Activated CD4-positive, alpha-beta T cell treated with anti-CD3 and anti-CD28 coated beads for 1 hour (primary cell): ENCODE measurements at places on chromosomes 13 and 19.

GRCh38 chr13:79466872-79467271, 14.1 kb upstream of the NDFIP2 start:
- no peak for DNase-seq

DNA sequence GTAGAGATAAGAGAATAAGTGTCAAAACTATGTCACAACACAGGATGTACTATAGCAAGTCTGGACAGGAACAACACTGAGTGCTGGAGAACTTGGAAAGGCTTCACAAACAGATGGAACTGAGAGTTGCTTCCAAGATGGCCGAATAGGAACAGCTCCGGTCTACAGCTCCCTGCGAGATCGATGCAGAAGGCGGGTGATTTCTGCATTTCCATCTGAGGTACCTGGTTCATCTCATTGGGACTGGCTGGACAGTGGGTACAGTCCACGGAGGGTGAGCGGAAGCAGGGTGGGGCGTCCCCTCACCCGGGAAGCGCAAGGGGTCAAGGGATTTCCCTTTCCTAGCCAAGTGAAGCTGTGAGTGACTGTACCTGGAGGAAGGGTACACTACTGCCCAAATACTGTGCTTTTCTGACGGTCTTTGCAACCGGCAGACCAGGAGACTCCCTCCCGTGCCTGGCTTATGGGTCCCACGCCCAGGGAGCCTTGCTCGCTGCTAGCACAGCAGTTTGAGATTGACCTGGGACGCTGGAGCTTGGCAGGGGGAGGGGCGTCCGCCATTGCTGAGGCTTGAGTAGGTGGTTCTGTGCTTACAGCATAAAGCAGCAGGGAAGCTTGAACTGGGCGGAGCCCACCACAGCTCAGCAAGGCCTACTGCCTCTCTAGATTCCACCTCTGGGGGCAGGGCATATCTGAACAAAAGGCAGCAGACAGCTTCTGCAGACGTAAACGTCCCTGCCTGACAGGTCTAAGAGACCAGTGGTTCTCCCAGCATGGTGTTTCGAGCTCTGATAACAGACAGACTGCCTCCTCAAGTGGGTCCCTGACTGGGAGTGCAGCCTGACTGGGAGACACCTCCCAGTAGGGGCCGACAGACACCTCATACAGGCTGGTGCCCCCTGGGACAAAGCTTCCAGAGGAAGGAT, 46.0 kb downstream of the USP12 start:
- DNase-seq = no peak

- DNase-seq = no peak
Measured at GRCh38 chr19:39708594-39708993, 4.3 kb downstream of the LGALS14 start.

GRCh38 chr13:114229506-114229905, 5.2 kb upstream of the CDC16 start:
- DNase-seq = no peak

GRCh38 chr13:21058361-21058760, 3.0 kb downstream of the LATS2 start:
- DNase-seq = no peak

DNA sequence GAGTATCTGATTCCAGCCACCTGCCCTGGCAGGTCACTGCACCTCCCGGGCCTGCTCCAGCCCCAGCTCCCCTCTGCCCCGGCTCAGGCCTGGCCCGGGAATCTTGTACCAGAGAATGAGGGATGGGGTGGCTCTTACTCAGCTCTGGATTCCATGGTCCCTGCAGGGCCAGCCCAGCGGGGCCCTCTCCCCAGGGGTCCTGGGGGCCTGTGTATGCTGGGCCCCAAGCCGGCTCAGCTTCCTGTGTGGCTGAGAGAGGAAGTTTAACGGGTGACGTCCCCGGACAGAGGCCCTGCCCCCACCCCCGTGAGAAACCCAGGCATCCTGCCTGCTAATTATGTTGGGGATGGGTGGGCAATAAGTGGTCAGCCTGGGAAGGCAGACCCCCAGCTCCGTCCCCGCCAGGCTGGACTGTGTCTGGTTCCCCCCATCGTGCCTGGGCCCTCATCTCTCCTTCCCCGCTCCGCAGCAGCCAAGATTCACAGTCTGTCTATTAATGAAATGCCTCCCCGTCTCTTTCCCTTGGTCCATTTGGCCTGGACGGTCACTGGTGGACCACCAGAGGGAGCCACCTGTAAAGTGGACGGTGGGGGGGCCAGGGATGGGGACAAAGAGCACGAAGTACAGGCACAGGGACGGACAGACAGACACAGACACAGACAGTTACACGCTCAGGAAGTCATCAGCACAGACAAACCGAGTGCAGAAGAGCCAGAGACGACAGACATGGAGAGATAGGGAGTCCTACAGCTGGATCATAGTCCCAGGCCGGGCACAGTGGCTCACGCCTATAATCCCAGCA, at the start of gene DENND1C:
TSS of gene DENND1C (minus strand) at position 247 of the 802 bp plus-strand sequence. CDS start at position 155, 92 bp downstream.
- peak; percentile 51 for DNase-seq

- no peak for DNase-seq
Measured at GRCh38 chr13:30143666-30144400, 163.5 kb downstream of the KATNAL1 start.

DNA sequence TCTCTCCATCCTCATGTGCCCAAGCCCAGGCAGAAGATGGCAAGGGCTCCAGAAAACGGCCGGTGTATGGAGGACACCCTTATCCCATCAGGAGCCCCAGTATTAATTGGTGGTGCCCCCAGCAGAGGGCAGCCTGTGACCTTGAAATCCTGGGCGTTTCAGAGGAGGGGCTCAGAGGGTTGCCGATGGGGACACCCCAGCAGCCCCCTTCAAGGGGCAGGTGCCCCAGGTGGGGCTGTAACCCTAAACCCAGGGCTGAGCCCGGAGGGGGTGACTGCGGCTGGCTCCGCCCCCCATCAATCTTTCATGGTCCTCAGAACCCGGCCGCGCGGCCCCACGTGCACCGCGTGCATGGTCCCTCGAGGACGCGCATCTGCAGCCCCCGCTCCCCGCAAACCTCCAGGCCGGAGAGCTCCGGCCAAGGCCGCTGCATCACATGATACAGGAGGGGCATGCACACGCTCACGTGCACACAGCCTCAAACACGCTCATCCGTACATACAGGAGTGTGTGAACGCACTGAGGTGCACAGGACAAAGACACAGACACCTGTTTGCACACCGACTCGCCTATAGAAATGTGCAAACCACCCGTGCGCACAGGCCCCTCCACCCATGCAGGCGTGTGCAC, 949 bp downstream of the RAB3A start:
- DNase-seq = no peak

GRCh38 chr13:107968470-107968869, 246.9 kb downstream of the LIG4 start:
- DNase-seq = no peak

GRCh38 chr13:111975539-111976473, 91.1 kb upstream of the SOX1 start:
- no peak for DNase-seq

- DNase-seq = no peak
Measured at GRCh38 chr19:50207730-50208129, 4.3 kb downstream of the MYH14 start.

DNA sequence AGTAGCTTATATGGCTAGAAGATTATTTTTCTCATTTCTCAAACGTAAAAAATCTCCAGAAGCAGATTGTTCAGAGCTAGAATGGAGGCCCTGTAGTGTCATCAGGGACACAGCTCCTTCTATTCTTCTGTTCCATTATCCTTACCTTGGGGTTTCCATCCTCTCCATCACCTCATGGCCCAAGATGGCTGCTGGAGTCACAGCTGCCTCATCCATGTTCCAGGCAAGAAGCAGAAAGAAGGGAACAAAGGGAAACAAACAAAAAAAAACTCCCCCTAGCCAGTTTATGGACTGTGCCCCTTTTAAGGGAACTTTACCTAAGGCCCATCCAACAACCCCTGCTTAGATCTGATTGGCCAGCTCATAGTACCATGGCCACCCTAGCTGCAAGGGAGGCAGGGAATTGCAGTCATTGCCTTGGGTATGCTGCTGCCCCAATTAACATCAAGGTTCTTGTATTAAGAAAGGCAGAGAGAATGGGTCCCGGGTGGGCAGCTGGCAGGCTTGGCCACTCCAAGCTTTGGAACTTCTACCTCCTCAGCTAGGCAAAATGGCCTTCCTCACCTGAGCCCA, 15.7 kb downstream of the CEACAM16 start:
- no peak for DNase-seq

DNA sequence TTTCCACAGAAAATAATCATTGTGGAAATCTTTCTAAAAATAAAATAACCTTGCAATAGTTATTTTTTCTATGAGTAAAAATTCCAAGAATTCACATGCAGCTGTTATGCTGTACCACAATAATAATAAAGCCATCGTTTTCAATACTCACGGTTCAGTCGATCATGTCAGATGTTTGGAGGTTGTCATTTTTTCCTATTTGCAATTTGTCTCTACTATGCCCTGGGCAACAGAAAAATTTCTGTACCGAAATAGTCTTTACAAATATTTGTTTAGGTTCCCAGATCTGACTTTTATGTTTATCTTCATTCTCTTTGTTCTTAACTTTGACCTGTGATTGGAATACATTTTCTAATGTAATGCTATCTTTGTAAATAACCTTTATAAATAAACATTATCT, 79.7 kb downstream of the ESD start:
- no peak for DNase-seq

DNA sequence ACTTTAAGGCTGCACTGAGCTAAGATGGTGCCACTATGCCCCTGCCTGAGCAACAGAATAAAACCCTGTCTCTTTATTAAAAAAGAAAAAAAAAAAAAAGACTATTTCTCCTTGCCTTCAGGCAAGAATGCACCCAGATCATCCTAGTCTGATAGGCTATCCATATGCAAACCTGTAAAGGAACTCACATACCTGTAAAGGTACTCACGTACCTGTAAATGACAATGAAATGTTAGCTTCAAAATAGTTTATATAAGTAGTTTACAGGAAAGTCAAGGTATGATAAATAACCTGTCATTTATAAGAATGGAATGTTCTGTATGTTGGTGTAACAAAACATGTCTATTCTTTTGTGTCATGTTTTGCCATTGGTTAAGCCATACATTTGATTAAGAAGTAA, 86.3 kb downstream of the PIBF1 start:
- DNase-seq = no peak

- DNase-seq = no peak
Measured at GRCh38 chr13:110105136-110105535, 201.8 kb downstream of the COL4A1 start.

DNA sequence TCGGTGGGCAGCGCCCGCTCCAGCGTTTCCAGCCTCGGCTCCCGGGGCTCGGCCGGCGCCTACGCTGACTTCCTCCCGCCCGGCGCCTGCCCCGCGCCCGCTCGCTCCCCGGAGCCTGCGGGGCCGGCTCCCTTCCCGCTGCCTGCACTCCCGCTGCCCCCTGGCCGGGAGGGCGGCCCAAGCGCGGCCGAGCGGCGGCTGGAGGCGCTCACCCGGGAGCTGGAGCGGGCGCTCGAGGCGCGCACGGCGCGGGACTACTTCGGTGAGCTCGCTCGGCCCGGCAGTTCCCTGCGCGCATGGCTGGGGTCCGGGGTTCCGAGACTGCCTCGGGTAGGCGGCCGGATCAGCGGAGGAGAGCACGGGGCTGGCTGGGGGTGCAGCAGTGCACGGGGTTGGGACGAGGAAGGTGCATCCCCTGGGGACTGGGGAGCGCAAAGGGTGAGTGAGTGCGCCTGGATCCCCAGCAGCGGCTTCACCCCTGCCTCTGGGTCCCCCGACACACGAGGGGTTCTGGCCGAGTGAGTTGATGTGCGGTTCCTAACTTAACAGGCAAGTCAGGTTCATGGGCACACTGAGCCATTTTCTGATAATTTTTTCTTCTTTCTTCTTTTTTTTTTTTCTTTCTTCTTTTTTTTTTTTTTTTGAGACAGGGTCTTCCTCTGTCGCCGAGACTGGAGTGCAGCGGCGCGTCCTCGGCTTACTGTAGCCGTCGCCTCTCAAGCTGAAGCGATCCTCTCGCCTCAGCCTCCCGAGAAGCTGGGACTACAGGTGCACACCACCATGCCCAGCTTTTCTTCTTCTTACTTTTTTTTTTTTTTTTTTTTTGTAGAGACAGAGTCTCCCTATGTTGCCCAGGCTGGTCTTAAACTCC, 1.1 kb downstream of the WTIP start:
- DNase-seq = no peak

DNA sequence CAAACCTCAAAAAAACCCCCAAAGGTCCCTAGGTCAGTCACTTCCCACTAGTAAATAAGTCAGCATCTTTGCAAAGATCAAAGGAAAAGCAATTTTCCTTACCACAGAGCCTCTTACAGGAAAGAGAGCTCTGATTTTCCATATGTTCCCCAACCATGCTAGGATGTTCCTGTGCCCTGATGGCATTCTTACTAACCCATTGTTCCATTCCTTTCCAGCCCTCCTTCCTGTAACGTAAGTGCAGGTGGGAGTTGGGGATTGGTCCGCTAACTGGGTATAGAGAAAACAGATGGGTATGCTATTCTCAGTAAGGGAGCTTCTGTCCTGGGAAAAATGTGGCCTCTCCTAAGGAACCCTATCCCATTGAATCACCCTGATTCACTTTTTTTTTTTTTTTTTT, 14.3 kb downstream of the DPRX start:
- DNase-seq = no peak

GRCh38 chr19:29873801-29874575, 62.2 kb downstream of the CCNE1 start:
- no peak for DNase-seq

- DNase-seq = no peak
Measured at GRCh38 chr19:49182848-49183375, 25.3 kb downstream of the TRPM4 start.

DNA sequence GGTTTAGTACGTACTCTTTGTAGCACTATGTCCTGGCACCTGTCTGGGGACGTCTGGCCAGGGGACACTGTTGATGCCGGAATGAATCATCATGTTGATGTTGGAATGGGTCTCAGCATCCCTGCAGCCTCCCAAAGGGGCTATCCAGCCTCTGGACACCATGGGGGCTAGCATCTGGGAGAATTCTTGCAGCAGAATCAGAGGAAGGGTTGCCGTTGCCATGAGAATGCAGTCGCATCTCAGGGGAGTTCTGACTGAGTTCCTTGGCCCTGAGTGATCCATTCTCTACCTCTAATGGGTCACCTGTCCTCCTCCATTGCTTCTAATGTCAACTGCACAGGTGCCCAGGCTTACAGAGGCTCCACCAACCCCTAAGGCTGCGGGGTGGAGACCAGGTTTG, 129.1 kb downstream of the UQCRFS1 start:
- DNase-seq = no peak

GRCh38 chr13:112995395-112996191, 26.6 kb downstream of the MCF2L start:
- no peak for DNase-seq
